Stimulated activated CD8-positive, alpha-beta memory T cell treated with anti-CD3 and anti-CD28 coated beads, Interleukin-4, amount 100 ng/mL, for 48 hours (primary cell): ENCODE measurements at places on chromosomes 5 and 9.

DNA sequence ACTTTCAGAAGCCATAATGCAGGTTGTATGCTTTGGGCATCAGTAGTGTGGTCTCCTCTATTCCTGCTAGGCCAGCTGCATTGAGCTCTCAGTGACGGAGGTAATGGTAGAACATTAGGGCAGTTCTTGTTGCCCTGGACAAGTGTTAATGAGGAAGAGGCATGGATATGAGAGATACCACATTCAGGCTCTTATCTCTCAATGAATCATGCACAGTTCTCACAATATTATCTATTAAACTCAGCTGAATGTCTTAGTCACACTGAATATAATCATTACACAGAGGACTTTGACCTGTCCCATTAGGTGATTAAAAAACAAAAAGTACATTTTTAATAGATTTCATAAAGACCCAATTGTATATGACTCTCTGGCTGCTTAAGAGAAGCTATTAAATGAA, 76.6 kb upstream of the SSBP2 start:
- DNase-seq: no peak

GRCh38 chr5:100575815-100576214, 40.6 kb downstream of the FAM174A start:
- no peak for DNase-seq

GRCh38 chr5:6775571-6775970, 62.3 kb downstream of the TENT4A start:
- DNase-seq: no peak

DNA sequence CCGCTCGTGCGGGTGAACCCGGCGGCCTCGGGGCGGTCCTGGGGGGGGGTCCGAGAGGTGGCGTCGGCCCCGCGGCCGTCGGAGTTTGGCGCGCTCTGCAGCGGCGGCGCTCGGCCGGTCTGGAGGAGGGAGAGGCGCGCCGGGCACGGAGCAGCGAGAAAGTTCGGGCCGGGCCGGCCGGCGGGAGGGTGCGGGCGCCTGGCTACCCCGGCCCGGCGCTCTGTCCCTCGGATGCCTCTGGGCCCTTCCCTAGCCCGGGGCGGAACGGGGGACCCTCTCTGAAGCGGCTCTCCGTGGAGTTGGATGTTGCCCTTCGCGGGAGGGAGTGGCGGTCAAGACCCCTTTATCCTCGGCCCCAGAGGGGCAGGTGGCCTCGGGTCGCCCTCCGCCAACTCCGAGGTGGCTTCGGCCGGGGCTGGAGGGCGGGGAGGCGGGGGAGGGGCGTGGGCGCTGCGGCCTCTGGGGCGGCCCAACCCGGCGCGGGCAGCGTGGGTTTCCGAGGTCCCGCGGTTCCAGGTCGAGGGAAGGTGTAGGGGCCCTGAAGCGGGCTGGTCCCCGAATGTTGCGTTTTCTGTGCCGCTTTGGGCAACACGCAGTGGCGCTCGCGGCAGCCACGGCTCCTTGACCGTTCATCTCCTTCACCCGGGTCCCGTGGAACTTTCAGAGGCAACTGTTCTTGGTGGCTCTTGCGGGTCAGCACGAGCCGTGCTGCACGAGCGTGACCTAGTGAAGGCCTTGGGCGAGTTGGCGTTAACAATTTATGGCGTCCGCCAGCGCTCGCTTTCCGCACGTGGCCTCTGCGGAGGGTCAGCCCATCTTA, 290.5 kb downstream of the DOCK8 start:
- peak; percentile 32 for DNase-seq

GRCh38 chr5:79825802-79826201, 136.2 kb downstream of the CMYA5 start:
- no peak for DNase-seq

DNA sequence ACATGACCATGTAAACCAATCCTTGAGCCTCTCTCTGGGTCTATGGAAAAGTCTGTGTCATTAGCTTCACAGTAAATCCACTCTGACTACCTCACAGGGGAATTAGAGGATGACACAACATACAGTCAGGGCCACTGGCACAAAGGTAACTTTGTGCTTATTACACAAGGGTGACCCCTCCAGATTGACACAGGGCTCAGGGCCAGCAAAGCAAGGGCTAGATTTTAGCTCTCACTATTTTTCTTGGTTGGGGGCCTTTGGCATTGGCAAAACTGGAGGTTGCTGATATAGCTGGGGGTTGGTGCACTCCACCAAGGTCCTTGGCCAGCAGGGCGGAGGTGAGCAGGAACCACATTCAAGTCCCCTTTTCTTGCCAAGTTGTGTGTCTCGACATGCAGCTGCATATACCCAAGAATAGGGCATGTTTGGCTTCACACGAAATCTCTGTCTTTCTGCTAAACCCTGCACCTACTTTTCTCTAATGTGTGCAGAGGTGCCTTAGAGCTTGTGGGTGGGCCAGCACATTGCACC, 15.2 kb upstream of the OSMR start:
- no peak for DNase-seq

DNA sequence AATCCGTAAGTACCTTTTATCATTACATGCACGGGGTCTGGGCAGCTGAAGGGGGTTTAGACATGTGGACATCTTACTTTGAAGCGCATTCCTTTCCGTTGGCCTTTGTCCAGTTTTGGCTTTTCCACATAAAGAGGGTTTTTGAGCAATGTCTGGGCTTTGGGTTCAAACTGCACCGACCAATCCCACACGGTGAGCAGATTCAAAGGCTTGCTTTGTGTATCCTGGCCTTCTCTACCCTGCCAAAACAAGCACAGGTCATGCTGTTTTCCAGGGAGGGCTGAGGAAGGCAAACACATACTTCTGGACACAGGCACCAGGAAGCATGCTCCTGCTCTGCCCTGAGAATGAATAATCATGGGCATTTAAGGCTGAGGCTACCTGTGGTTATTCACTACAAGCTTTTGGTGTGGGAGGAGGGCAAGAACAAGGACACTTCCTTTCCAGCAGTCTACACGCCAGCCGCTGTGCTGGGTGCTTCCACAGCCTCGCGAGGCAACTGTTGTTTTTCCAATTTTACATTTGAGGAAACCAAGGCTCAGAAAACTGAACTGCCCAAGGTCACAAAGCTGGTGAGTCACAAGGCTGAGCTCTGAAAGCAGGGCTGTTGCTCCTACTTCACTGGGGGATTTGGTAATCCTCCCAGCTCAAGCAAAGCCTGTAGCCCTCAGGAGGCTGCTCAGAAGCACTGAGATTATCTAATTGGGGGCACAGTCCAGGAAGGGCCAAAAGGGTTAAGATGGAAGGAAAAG, 59.8 kb upstream of the GOLPH3 start:
- no peak for DNase-seq

DNA sequence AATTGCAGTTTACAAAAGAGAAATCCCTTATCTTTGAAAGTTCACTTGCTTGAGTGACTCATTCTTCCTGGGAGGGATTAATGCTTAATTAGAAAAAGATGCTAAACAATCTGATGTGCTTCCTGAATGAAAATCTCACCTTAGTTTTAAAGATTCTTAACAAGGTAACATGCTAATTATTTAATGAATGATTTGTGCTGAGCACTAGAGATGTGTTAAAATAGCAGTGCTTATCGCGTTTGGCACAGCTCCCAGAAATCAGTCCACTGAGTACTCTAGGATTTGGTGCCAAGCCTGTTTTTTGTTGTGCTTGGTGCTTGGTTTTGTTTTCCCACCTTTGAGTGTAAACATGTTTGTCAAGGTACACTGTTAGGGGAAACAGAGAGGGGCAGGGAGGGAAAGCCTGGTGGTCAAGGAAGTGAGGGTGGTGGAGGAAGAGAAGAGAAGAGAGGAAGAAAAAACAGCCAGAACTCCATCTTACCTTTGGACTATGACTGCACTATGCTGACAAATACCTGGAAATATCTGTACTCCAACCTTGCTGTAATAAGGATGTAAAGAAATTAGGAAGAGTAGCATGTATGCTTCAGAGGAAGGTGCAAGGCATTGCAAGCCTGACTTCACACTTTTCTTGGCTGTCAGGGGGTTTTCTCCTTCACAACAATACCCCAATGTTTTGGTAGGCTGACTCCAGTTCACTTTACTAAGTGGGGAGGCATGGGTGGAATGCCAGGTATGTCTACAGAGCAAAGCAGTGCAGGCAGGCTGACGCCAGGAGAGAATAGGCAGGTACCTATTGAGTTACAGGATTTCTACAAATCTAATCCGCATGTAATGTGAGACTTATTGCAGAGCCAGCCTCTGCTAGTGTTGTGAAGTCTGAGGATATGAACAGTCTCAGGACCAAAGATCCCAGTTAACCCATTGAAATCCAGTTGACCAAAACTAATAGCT, 157.2 kb upstream of the ISL1 start:
- no peak for DNase-seq

- DNase-seq: no peak
Observed at GRCh38 chr5:74064225-74064624, 438.2 kb downstream of the ARHGEF28 start.

DNA sequence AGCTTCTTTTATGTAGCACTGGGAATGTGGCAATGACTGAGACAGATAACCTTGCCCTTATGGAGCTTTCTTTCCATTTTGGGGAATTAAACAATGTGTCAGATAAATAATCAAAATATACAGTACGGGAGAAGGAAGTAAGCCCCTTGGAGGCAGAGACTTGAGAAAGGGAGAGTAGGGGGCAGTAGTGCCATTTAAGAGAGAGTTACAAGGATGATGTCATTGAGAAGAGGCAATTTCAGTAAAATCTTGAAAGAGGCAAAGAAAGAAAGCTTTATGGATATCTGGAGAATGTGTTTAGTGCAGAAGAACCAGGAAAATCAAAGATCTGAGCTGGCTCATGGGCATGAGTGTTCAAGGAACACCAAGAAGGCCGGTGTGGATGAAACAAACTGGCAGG, 77.3 kb downstream of the KCTD16 start:
- no peak for DNase-seq

- DNase-seq: no peak
Observed at GRCh38 chr9:14277244-14277643, 36.7 kb downstream of the NFIB start.

GRCh38 chr5:108260117-108260857, 121.6 kb downstream of the FBXL17 start:
- peak; percentile 72 for DNase-seq

DNA sequence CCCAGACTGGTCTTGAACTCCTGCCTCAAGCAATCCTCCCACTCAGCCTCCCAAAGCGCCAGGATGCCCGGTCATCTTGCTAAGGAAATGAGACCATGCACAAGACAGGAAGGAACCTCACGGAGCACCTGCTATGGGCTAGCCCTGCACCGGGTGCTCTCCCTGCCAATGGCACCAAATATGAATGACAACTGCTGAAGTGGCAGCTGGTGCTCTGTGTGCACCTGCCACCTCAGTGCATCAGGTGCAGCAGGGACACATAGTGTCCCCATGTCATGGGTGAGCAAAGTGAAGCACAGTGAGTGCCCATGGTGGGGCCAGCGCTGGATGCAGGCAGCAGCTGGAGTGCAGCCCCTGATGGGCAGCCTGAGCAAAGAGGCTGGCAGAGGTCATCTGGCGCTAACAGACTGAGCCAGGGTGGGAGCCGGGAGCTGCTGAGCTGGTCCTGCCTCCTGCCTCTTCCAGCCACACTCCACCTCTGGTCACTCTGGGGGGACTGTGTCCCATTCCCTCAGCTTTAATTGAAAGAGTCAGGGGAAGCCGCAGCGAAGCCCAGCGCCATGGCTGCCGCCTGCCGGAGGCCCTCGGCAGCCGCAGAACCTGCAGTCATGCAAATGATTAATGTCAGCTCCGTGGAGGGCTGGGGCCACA, 46.4 kb downstream of the BARX1 start:
- DNase-seq: no peak

DNA sequence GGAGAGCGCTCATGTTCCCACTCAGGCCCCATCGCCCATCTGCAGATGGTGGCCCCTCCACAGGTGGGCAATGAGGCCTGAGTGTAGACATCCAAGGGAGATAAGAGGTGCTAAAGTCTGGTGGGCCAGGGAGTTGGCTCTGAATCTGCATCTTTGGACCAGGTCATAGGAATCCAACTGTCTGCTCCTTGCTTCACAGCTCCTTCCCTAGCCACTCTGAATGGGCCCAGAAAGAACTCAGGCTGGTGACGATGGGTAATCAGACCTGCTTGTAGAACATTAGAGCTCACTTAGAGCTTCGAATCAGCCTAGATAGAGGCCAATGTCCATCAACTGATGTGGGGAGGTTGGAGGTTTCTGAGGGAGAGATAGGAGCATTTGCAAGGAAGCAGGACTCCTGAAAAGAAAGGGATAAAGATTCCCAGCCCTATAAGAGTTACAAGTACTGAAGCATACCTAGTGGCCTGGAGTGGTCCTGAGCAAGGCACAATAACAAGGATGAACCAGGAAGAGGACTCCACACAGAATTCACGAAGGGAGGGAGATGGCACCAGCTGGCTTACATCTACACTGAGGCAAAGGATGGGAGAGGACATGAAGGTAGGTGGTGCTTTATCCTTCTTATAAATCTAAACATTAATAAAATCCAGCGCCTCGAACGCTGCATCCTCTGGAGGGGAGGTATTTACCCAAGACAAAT, 132.8 kb upstream of the ALDH1B1 start:
- no peak for DNase-seq

DNA sequence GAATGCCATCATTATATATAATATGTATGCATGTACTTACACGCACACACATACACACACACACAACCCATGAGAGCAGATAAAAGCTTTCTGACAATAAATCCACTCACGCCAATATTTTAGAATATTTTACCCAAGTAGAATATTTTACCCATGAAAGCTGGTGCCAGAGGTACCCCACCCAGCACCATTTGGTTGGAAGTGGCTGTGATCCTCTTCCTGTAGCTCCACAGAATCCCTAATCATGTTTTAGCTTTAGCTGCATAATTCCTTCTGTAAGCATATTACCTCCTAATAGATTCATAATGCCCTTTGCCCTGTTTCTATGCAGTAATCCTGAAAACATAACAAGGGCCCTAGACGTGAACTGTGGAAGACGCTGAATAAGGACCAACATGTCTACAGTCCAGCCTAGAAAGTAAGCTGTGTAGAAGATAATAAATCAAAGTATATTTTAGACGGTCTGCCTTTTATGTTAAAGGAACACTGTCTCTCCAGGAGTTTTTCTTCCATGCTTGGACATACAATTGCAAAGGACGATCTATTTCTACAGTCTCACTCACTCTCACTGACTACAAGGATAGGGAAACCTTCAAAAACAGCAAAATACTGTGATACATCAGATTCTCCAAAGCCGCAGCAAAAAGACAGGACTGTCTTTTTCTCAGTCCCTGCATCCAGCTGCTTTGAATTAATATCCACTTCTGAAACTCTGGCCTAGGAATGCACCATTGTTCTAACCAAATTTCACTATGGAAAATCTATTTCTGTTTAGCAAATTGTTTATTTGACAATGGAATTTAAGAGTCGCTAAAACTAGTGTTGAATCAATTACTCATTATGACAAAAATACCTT, 98.2 kb downstream of the USP20 start:
- no peak for DNase-seq

DNA sequence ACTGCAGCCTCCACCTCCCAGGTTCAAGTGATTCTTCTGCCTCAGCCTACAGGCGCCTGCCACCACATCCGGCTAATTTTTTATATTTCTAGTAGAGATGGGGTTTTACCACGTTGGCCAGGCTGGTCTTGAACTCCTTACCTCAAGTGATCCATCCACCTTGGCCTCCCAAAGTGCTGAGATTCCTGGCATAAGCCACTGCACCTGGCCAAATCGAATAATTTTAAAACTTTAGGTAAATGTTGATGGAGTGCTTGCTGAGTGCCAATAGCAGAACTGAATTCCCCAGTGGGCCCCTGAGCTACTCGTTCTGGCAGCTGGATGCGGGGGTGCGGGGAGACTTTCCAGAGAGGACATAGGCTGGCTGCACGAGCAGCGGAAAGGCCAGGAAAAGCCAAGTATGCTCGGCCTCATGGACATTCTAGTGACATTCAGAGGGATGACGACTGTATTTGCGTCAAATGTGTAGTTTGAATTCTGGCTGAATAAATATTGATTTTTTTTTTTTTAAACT, 16.8 kb downstream of the TRAF2 start:
- DNase-seq: no peak

- DNase-seq: no peak
Observed at GRCh38 chr9:128084746-128085145, 16.7 kb downstream of the SLC25A25 start.
